ENCODE measurements at places on chromosomes 12 and 14.

GRCh38 chr12:7130701-7131501, 730 bp downstream of the CLSTN3 start:
- H3K27me3 ChIP-seq = no peaks in the 10 kb centered on the region
- peak overlapping the region; percentile 87 for H3K4me3 ChIP-seq
- H3K4me1 ChIP-seq = peaks cover 1% of the 10 kb centered on the region
- peak; percentile 80 for DNase-seq
- peak overlapping the region; percentile 89 for H3K27ac ChIP-seq
- H3K36me3 ChIP-seq = no peaks in the 10 kb centered on the region

- no peak overlapping the region for H3K4me3 ChIP-seq
- H3K27ac ChIP-seq = no peak overlapping the region
- no peaks in the 10 kb centered on the region for H3K36me3 ChIP-seq
- H3K27me3 ChIP-seq = no peaks in the 10 kb centered on the region
- no peaks in the 10 kb centered on the region for H3K4me1 ChIP-seq
Measured at GRCh38 chr14:51053157-51053556, 41.7 kb downstream of the TRIM9 start.

DNA sequence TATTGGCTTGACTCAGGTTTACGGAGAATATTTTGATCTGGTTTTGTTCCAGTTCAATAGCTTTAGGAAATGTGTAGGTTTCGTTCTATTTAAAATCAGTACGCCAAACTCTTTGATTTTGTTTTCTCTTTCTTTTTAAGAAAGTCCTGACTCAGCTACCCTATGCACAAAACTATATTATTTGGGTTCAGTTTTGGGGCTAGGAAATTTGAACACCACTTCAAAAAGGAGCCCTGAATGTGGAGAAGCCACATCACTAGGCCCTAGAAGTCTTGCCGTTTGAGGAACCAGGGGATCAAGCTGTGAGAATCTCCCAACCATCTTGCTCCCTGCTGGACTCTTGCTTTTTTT, 168.2 kb upstream of the BCL2L14 start:
- no peaks in the 10 kb centered on the region for H3K36me3 ChIP-seq
- no peaks in the 10 kb centered on the region for H3K27me3 ChIP-seq
- no peaks in the 10 kb centered on the region for H3K4me1 ChIP-seq
- H3K27ac ChIP-seq = no peak overlapping the region
- no peak overlapping the region for H3K4me3 ChIP-seq
- no peak for DNase-seq

- H3K4me3 ChIP-seq = no peak overlapping the region
- no peaks in the 10 kb centered on the region for H3K27me3 ChIP-seq
- DNase-seq = peak; percentile 75
- H3K27ac ChIP-seq = peak overlapping the region; percentile 52
Measured at GRCh38 chr12:52121824-52122539, 42.5 kb downstream of the SMIM41 start.

GRCh38 chr14:76877871-76878270, 51.7 kb downstream of the LRRC74A start:
- no peaks in the 10 kb centered on the region for H3K27me3 ChIP-seq
- no peak for DNase-seq
- H3K4me1 ChIP-seq = no peaks in the 10 kb centered on the region
- H3K4me3 ChIP-seq = no peak overlapping the region
- H3K27ac ChIP-seq = no peak overlapping the region

GRCh38 chr12:17665839-17666238, 424.2 kb downstream of the RERGL start:
- no peaks in the 10 kb centered on the region for H3K36me3 ChIP-seq
- no peak overlapping the region for H3K27ac ChIP-seq
- no peak overlapping the region for H3K4me3 ChIP-seq
- no peak for DNase-seq

DNA sequence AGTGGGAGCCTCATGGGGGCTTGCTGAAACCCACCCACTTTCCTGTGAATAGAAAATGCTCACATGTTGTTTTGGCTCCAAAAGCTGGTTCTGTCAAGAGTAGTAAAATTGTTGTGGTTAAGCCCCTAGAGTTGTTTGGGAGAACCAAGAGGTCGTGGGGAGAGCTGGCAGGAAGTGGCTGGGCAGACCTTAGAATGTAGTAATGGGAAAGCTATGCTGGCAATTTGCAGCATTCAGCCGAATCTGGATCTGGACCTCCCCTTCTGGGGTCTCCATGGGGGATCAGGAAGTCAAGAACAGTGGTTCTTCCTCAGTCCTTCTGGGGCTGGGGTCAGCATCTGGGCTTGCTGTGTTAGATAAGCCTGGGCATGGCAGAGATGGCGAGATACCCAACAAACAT, 150.6 kb upstream of the TBX3 start:
- H3K4me1 ChIP-seq = no peaks in the 10 kb centered on the region
- H3K4me3 ChIP-seq = no peak overlapping the region
- H3K27me3 ChIP-seq = no peaks in the 10 kb centered on the region
- no peak for DNase-seq

DNA sequence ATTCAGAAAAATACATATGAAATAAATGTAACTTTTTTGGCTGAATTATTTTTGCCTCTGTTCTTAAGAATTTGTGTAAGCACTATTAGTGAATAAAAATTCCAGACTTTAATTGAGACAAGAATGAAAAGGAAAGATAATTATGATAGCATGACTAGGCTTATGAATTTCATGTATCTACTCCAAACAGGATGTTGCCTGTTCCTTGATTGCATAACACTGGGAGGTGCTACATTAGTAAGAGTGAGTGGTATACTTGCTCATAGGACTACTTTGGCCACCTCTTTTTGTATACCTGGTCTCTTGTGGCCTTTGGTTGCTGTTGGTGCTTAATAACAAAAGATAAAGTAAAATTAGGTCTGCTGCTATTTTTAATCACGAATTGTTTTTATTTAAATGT, 112.8 kb downstream of the NAV3 start:
- no peaks in the 10 kb centered on the region for H3K4me1 ChIP-seq
- no peak overlapping the region for H3K27ac ChIP-seq
- H3K36me3 ChIP-seq = no peaks in the 10 kb centered on the region
- H3K4me3 ChIP-seq = no peak overlapping the region
- H3K27me3 ChIP-seq = no peaks in the 10 kb centered on the region

- no peak for DNase-seq
- H3K36me3 ChIP-seq = no peaks in the 10 kb centered on the region
- H3K4me3 ChIP-seq = no peak overlapping the region
- H3K27ac ChIP-seq = no peak overlapping the region
Measured at GRCh38 chr12:67540920-67541624, 107.5 kb upstream of the DYRK2 start.

- H3K4me3 ChIP-seq = no peak overlapping the region
- H3K27ac ChIP-seq = no peak overlapping the region
Measured at GRCh38 chr14:101284711-101285110, 276.6 kb upstream of the DIO3 start.

DNA sequence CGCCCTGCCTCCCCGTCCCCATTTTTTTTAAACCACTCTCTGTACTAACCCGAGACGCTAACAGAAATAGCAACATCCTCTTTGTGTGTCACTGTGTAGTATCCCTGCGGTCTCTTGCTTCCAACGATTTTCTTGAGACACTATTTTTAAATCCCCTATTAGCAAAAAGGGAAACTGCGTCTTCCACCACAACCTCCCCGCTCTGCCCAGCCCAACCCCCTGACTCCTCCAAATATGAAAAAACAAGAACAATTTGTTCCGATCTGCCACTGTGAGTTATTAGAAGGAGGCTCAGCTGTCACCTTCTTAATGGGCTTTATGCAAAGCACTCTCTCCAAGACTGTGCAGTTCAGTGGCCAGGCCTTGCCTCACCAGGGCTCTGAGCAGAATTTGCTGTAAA, 76.3 kb downstream of the MAP1LC3B2 start:
- H3K4me3 ChIP-seq = no peak overlapping the region
- no peak overlapping the region for H3K27ac ChIP-seq
- no peak for DNase-seq
- peaks cover 31% of the 10 kb centered on the region for H3K4me1 ChIP-seq
- H3K27me3 ChIP-seq = no peaks in the 10 kb centered on the region

GRCh38 chr12:117367006-117367638, 5.7 kb upstream of the NOS1 start:
- peak; percentile 79 for DNase-seq
- no peak overlapping the region for H3K27ac ChIP-seq
- H3K36me3 ChIP-seq = no peaks in the 10 kb centered on the region

- no peaks in the 10 kb centered on the region for H3K27me3 ChIP-seq
- H3K27ac ChIP-seq = no peak overlapping the region
- H3K4me1 ChIP-seq = no peaks in the 10 kb centered on the region
- no peak overlapping the region for H3K4me3 ChIP-seq
Measured at GRCh38 chr12:52225752-52226151, 7.3 kb upstream of the KRT7 start.

- DNase-seq = no peak
- H3K36me3 ChIP-seq = no peaks in the 10 kb centered on the region
- H3K27me3 ChIP-seq = no peaks in the 10 kb centered on the region
Measured at GRCh38 chr12:81888961-81889360, 129.8 kb upstream of the PPFIA2 start.

DNA sequence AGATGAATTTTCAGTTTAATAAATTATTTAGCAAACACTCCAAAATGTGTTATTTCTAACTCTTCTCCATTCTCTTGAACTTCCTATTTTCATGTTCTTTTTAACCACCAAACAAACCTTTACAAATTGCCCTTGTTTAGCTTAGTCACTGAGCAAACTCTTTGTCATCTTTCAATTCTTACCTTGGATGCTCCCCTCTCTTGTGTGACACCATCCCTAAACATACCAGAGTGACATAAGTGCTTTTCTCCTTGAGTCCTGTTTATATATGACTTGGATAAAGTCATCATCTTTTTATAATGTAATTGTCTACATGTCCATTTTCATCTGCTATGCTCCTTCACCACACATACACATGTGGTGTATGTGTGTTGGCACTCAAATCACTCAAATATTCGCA, 3.4 kb upstream of the TMEM19 start:
- no peak overlapping the region for H3K27ac ChIP-seq
- DNase-seq = no peak
- H3K36me3 ChIP-seq = no peaks in the 10 kb centered on the region
- H3K27me3 ChIP-seq = no peaks in the 10 kb centered on the region
- H3K4me1 ChIP-seq = no peaks in the 10 kb centered on the region
- H3K4me3 ChIP-seq = no peak overlapping the region

DNA sequence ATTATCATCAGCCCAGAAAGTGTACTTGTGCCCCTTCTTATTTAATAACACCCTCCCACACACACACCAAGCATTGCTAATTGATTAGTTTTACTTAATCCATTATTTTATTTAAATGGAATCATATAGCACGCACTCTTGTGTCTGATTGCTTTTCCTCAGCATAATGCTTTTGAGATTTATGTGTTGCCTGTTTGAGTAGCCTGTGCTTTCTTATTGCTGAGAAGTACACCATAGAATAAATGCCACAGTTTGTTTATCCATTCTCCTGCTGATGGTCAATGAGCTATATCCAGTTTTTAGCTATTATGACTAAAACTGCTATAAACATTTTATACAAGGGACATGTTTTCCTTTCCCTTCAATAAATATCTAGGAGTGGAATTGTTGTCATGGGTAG, 409.9 kb upstream of the PDE3A start:
- H3K4me1 ChIP-seq = no peaks in the 10 kb centered on the region
- no peaks in the 10 kb centered on the region for H3K36me3 ChIP-seq
- no peak overlapping the region for H3K27ac ChIP-seq
- no peaks in the 10 kb centered on the region for H3K27me3 ChIP-seq

GRCh38 chr14:65860956-65861611, 448.6 kb downstream of the FUT8 start:
- no peak for DNase-seq
- no peak overlapping the region for H3K4me3 ChIP-seq
- no peaks in the 10 kb centered on the region for H3K36me3 ChIP-seq
- H3K27me3 ChIP-seq = no peaks in the 10 kb centered on the region

- H3K27ac ChIP-seq = peak overlapping the region; percentile 73
- H3K4me1 ChIP-seq = no peaks in the 10 kb centered on the region
- H3K4me3 ChIP-seq = no peak overlapping the region
Measured at GRCh38 chr12:95966287-95966870, 23.2 kb downstream of the AMDHD1 start.

GRCh38 chr14:53613404-53614253, 343.0 kb downstream of the BMP4 start:
- no peaks in the 10 kb centered on the region for H3K27me3 ChIP-seq
- no peaks in the 10 kb centered on the region for H3K4me1 ChIP-seq
- peak overlapping the region; percentile 21 for H3K27ac ChIP-seq
- H3K4me3 ChIP-seq = no peak overlapping the region
- H3K36me3 ChIP-seq = no peaks in the 10 kb centered on the region
